ENCODE measurements at places on chromosomes 3 and 15. TPM values are rescaled to one million over a fixed set of nuclear protein-coding genes. Genes with fewer than 3 reads are reported as not detected.

- H3K27ac ChIP-seq = no peak overlapping the region
- H3K4me1 ChIP-seq = no peaks in the 10 kb centered on the region
- H3K36me3 ChIP-seq = no peaks in the 10 kb centered on the region
- H3K4me3 ChIP-seq = no peak overlapping the region
- H3K27me3 ChIP-seq = no peaks in the 10 kb centered on the region
Observed at GRCh38 chr3:94405258-94406035, 342.6 kb downstream of the NSUN3 start.

- no peak for DNase-seq
- no peaks in the 10 kb centered on the region for H3K36me3 ChIP-seq
- peaks cover 17% of the 10 kb centered on the region for H3K4me1 ChIP-seq
- no peaks in the 10 kb centered on the region for H3K27me3 ChIP-seq
Observed at GRCh38 chr3:183586477-183586876, 31.0 kb upstream of the KLHL6 start.

- no peaks in the 10 kb centered on the region for H3K36me3 ChIP-seq
- no peaks in the 10 kb centered on the region for H3K27me3 ChIP-seq
- H3K27ac ChIP-seq = no peak overlapping the region
- peak; percentile 31 for DNase-seq
Observed at GRCh38 chr3:126338790-126339288, 18.4 kb downstream of the KLF15 start.

DNA sequence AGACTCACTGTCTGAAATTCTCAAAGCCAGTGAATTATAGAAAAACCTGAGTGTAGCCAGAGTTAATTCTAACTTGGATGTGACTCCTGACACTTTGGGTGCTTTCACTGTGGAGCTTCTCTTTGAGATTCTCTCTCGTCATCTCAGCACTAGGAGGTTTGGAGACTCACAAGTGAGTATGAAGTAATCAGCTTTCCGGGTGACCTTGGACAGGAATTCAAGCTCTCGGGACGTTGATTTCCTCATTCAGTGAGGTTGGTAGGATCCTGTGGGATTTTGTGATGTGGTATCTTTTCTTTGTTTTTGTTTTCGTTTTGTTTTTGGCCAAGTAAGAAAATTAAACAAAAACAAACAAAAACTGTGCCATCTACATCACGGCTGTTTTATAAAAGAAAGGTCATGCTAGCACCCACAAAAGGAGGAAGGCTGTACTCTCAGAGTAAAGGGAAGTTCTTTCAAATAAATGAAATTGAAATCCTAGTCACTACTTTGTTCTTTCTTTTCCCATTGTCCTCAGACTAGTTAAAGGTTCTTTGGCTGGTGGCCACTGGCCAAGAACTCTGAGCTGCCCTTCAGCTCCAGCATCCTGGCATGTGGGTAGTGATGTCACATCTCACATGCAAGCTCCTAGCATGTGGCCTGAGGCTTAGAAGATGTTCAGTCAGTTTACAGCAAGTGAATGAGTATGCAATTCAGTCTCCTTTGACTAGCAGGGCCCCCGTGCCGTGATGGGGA, 263.3 kb upstream of the TPM1 start:
- no peak for DNase-seq
- H3K27ac ChIP-seq = no peak overlapping the region
- no peak overlapping the region for H3K4me3 ChIP-seq

GRCh38 chr3:72245183-72245811, 460.3 kb upstream of the PROK2 start:
- no peak overlapping the region for H3K4me3 ChIP-seq
- no peaks in the 10 kb centered on the region for H3K36me3 ChIP-seq
- no peaks in the 10 kb centered on the region for H3K27me3 ChIP-seq

- H3K36me3 ChIP-seq = no peaks in the 10 kb centered on the region
- H3K27ac ChIP-seq = no peak overlapping the region
- no peaks in the 10 kb centered on the region for H3K4me1 ChIP-seq
- H3K27me3 ChIP-seq = no peaks in the 10 kb centered on the region
- no peak overlapping the region for H3K4me3 ChIP-seq
Observed at GRCh38 chr15:51180534-51180933, 85.8 kb upstream of the TNFAIP8L3 start.

- H3K27ac ChIP-seq = no peak overlapping the region
- no peaks in the 10 kb centered on the region for H3K4me1 ChIP-seq
- no peaks in the 10 kb centered on the region for H3K36me3 ChIP-seq
- no peak for DNase-seq
Observed at GRCh38 chr15:65766422-65767263, 25.4 kb downstream of the DENND4A start.

DNA sequence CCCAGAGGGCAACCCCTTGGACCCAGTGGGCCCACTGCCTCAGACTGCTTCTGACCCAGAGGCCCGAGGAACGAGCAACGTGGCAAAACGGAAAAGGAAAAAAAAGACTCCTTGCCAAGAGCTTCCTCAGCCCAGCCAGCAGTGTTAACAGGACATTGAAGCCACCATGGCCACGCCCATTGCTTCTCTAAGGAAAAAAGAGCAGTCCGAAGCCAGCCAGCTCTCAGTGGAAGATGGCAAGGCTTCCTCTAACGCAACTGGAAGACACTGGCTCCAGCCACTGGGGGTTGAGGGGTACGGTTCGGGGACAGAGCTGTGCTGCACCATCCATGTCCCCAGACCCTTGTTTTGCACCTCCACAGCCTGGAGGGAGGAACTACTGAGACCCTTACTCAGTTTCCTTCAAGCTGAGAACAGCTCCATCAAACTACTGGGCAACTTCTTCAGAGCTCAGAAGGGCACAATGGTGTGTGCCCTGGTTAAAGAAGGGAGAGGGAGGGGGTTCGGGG, 10.7 kb downstream of the BMF start:
- H3K4me1 ChIP-seq = peaks cover 98% of the 10 kb centered on the region
- H3K4me3 ChIP-seq = no peak overlapping the region
- H3K27ac ChIP-seq = peak overlapping the region; percentile 91

DNA sequence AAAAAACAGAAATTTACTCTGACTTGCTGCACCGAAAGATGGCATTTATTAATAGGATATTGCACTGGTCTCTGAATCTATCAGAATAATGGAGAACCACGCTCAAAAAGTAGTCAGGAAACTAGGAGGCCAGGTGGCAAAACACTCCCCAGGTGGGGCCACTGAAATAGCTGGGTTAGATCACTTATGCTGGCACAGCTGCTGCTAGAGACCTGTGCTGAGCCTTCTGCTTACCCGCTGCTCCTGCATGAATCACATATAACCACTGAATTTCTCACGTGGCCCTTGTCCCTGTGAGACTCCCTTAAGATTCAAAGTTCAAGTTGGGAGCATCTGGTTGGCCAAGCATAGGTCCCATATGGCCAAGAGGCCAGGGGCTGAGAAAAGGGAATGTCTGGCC, 66.0 kb upstream of the OXTR start:
- no peak overlapping the region for H3K27ac ChIP-seq
- no peak for DNase-seq
- no peaks in the 10 kb centered on the region for H3K36me3 ChIP-seq
- no peaks in the 10 kb centered on the region for H3K4me1 ChIP-seq
- H3K27me3 ChIP-seq = no peaks in the 10 kb centered on the region
- no peak overlapping the region for H3K4me3 ChIP-seq

- no peaks in the 10 kb centered on the region for H3K27me3 ChIP-seq
- H3K4me1 ChIP-seq = peaks cover 5% of the 10 kb centered on the region
- H3K36me3 ChIP-seq = peaks cover 26% of the 10 kb centered on the region
- peak overlapping the region; percentile 3 for H3K27ac ChIP-seq
Observed at GRCh38 chr15:67548862-67549651, 6.6 kb downstream of the MAP2K5 start.

GRCh38 chr15:25795061-25795460, 68.1 kb downstream of the ATP10A start:
- H3K27me3 ChIP-seq = no peaks in the 10 kb centered on the region
- H3K27ac ChIP-seq = no peak overlapping the region
- no peak for DNase-seq
- H3K4me3 ChIP-seq = no peak overlapping the region
- peaks cover 27% of the 10 kb centered on the region for H3K4me1 ChIP-seq

DNA sequence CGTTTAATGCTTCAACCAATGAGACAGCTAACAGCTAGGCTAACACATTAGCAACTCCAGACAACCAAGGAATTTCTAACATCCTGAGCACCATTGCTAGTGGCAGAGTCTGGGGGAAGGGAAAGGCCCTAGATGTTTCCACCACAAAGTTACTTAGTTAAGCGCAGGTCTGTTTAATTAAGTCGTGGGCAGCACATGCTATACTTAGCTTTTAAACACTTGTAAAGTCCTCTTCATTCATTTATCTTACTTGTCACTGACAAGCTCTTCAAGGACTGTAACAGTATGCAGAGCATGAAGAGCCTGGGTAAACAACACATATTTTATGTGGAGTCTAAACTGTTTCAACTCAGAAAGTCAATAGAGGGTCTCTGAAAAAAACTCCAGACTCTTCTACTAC, 221.1 kb upstream of the WNT5A start:
- H3K4me3 ChIP-seq = no peak overlapping the region
- peaks cover 7% of the 10 kb centered on the region for H3K27me3 ChIP-seq
- no peaks in the 10 kb centered on the region for H3K36me3 ChIP-seq
- no peak for DNase-seq
- H3K4me1 ChIP-seq = no peaks in the 10 kb centered on the region

GRCh38 chr3:124229420-124229819, 237.5 kb upstream of the ROPN1 start:
- no peak overlapping the region for H3K4me3 ChIP-seq
- no peak for DNase-seq
- no peaks in the 10 kb centered on the region for H3K36me3 ChIP-seq
- H3K4me1 ChIP-seq = no peaks in the 10 kb centered on the region
- H3K27ac ChIP-seq = no peak overlapping the region
- H3K27me3 ChIP-seq = no peaks in the 10 kb centered on the region

NPTN gene
- 121 TPM for total RNA-seq

FBXL2 gene
- total RNA-seq = 7.5 TPM

FEZF2 gene
- not detected for total RNA-seq

KNG1 gene
- total RNA-seq = not detected

GALNT15 gene
- 2.2 TPM for total RNA-seq

All from left lung (tissue), 14 donors.